ENCODE measurements at places on chromosomes 1 and 21.

- no peak for DNase-seq
These were observed 263.5 kb downstream of the LMO4 start for GRCh38 chr1:87592156-87592555.

- no peak for DNase-seq
These were observed 328.9 kb downstream of the PAPPA2 start for GRCh38 chr1:176791906-176792305.

DNA sequence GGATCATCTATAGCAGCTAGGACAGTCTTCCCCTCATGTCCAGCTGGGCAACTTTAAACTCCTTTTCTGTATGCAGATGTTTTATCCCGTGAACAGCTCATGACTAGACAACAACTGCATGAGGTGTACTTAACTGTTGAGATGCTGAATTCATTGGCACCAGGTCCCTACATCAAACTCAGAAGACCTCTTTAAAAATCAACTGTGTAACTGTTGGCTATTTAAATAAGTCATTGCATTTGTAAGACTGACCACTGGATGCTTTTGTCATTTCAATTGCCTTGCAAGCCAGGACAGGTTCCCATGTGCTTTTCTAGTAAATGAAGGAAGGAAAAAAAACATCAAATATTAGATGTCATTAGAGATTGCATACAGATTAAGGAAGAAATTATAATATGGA is 28.3 kb upstream of the GORAB start:
- no peak for DNase-seq

DNA sequence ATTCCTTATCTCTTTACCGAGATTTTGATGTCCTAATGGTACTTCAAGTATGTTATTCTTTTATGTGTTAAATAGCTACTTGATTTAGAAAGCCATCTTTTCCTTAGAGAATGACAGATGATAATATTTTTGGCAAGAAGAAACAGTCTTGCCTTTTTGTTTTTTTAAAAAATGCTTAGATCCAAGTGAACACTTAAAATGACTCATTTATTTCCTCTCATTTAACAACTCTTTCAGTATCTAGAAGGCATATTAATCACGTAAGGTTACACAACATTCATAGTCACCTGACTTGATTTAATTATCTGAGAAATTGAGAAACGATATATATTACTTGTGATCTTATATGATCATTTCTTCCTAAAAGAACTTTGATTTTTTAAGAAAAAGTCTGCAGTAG is 52.4 kb downstream of the SUCO start:
- DNase-seq, result no peak

DNA sequence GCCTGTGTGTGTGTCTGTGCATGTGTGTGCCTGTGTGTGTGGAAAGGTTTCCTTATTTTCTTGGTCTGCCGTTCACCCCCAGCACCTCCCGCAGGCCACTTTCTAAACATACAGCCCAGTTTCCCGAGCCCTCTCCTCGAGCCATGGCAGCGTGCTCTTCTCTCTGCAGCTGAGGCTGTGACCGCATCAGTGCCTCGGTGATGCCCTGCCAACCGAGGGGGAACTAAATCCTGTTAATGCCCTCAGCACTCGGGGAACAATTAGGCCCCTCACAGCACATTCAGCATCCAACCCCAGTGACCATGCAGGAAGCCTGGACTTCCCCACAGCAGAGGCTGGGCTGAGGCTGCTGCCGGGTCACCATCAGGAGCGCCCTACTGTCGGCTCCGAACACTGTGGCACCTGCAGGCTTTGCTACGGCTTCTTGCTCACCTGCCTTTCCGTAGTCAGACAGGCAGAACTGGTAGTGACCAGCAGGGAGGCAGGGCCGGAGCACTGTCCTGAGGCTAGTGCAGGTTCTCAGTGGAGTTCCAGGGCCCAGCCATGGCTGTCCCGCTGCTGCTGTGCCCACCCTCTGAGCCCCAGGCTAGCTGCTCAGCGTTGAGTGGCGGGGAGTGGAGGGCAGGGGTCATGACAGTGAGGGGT is 8.1 kb downstream of the GPR137B start:
- no peak for DNase-seq

- no peak for DNase-seq
These were observed 4.5 kb downstream of the AJAP1 start for GRCh38 chr1:4658643-4659628.

DNA sequence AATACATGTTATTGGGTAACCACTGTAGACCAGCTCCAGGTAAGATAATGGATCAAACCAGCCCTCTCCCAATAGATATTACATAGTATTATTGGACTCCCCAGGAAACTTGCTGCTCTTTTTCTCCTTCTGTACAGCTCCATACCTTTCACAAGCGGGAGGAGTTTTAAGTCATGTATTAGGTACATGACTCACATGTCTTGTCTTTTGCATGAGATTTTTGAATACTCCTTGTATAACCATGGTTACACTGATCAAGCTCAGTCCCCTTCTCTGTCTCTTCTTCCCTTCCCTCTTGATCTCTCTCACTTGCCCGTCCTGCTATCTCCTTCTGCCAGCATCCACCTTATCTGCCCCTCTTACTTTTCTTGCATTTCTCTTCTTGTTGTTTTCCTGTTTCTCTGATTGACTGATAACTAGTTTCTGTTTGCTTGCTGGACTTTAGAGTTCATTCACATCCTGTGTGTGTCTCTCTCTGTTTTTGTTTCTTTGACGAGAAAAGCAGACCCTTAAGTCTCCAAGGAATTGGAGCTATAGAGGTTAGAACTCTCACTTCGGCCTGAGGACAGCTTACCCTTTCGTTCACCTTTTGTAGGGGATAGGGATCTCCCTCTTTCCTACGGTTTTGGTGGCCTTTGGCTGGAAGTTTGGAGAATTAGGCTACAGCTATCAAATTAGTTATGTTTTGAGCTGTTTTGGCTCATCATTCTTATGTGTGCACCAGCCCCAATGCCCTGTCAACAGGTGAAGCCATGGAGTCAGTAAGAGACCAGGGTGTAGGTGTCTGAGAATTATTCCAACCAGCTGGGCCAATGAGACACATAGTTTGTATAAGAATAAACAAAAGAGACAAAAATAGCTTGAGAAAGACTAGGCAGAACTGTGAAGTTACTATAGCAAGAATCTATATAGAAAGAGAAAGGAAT is 49.0 kb upstream of the ASB17 start:
- no peak for DNase-seq

DNA sequence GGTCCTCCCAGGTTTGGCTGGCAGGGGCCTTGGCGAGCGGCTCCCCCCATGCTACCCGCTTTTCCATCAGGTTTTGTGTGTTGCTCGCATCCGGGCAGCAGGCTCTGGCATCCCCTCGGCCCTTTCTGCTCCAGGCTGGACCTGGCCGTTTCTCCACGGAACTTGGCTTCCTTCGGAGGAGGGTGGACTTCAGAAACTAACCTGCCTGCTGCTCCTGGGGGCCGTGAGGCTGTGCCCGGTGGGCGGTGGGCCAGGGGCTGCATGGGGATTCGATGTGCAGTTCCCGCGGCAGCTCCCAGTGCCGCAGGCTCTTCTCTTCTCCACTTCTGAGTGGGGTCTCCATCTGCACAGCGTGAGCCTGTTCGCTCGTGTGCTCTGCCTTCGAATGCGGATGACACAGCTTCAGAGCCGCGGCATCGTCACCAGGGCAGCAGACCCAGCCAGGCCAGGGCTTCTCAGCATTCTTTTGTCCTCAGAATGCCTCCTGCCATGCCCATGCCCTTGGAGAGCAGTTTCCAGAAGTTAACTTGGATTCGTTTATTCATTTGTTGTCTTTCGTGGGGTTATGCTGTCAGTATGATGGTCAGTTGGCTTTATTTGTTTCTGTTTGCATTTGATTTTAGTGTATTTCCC is 36.4 kb downstream of the PRKCZ start:
- no peak for DNase-seq

DNA sequence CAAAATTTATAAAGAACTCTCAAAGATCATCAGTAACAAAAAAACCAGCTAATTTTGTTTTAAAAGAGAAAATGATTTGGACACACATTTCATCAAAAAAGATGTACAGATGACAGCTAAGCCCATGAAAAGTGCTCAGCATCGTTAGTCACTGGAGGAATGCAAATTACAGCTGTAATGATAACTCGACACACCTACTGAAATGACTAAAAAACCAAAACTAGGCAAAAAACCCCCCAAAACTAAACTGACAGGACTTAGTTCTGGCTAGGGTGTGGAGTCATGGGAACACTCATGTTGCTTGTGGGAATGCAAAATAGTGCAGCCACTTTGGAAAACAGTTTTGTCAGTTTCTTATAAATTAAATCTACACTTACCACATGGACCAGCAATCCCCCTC is 59.5 kb downstream of the CNIH3 start:
- DNase-seq, result no peak

DNA sequence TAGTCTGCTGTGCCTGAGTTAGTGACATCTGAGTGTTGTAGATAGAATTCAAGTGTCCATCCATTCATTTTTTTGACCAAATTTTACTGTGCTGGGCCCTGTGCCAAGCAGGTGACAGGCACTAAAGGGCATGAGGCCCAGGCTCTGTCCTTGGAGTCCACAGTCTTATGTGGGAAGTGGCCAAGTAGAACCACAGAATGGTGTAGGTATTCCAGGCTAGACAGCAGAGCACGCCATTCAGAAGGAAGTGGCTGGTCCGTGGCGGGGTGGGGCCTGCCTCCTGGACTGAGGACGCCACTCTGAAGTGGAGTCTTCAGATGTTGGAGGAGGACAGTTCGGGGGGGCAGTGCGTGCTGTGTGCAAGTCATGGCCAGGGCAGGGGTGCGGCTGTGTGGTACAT is 68.9 kb upstream of the ACTL8 start:
- no peak for DNase-seq

GRCh38 chr1:77888081-77888780 is at the start of gene NEXN:
Gene NEXN, plus strand, starts transcription at chr1:77888624. Its CDS starts 27,483 bp downstream, at chr1:77916107.
- peak; percentile 49 for DNase-seq

GRCh38 chr1:107643766-107644165 is 321.2 kb downstream of the VAV3 start:
- DNase-seq, result no peak

- no peak for DNase-seq
These were observed 14.0 kb upstream of the SGIP1 start for GRCh38 chr1:66519992-66520391.

- DNase-seq, result peak; percentile 74
These were observed 9.2 kb upstream of the KCNQ4 start for GRCh38 chr1:40774266-40774998.

DNA sequence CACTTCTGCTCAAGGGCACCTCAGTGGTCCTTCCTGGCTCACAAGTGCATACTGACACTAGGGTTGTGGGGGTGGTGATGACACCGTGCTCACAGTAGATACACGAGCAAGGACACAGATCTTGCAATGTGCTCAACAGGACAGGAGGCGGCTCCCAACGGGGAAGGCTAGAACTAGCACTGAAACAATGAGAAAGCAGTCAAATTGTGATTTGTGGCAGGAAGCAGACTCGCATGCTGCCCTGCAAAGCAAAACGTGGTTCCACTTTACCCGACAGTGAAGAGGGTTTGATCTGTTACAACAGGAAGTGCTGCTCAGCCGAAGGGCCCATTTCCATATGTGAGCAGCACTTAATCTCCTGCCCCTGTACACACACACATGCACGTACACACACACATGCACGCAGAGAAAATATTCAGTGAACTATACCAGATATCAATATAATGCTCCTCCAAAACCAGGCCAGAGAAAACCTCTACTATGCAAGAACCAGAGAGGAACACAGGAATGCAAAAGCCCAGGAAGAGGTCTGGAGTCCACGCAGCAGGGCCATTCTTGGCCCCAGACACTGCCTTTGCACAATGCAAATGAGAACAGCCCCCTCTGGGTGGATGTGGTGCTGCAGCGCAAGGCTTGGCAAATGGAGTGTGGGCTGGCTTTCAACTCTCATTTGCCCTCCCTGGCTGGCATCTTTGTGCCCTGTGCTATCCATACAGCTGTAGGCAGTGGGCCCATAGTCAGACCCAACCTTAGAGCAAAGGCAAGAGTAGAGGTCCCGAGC is 47.1 kb downstream of the KANK4 start:
- no peak for DNase-seq

- peak; percentile 80 for DNase-seq
These were observed 19.4 kb downstream of the PLEKHO1 start for GRCh38 chr1:150168960-150169601.

GRCh38 chr1:42336978-42337377 is 1.9 kb upstream of the FOXJ3 start:
- DNase-seq, result no peak

DNA sequence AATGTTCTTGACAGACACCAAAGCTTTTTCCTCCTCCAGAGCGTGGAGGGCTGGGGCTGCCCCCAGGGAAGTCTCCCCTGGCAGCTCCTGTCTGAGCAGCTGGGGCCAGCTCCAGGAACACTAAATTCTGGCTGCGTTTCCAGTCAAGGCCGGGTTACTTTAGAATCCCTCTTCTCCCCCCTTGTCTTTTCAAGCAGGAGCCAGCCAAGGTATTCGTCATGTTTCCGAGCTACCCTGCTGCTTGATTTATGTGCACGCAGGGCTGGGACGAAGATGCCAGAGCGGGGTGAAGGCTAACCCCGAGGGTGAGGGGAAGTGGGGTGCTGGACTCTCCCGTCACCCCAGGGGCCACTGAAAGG is 68.1 kb upstream of the ANGPTL1 start:
- no peak for DNase-seq

- no peak for DNase-seq
These were observed 50.2 kb upstream of the DNAH14 start for GRCh38 chr1:224879162-224879803.

DNA sequence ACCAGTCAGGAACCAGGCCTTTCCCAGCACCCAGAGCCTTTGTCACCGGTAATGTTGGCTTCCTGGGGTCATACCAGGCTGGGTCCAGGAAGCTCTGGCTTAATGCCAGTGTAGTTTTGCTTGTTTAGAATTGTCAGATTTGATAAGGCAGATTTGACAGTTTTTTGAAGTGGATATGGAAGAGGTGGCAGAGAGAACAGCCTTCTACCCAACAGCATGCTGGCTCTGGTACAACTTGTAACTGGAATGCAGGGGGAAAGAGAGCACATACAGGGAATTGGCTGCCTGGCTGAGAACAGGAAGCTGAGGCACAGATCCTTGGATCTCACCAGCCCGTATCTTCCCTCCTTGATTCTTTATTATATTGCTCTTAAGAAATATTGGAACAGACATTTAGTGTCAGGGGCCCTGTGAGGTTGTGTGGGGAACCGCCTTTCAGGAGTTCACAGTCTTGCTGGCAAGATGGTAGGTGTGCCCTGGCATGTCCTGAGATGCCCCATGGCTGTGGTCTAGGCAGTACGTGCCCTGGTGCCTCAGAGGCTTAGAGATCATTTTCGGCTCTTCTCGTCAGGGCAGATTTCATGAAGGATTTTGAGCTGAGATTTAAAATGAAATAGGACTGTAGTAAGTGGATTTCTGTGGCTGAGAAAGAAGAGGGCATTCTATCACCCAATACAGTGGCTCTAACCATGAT is 227.0 kb downstream of the PBX1 start:
- DNase-seq, result no peak
